Nucleus accumbens (tissue), 56 donors: ENCODE measurements at places on chromosomes 12 and 14.
A peak's percentile ranks its signal among the peaks of the same experiment; 100 is the strongest.

DNA sequence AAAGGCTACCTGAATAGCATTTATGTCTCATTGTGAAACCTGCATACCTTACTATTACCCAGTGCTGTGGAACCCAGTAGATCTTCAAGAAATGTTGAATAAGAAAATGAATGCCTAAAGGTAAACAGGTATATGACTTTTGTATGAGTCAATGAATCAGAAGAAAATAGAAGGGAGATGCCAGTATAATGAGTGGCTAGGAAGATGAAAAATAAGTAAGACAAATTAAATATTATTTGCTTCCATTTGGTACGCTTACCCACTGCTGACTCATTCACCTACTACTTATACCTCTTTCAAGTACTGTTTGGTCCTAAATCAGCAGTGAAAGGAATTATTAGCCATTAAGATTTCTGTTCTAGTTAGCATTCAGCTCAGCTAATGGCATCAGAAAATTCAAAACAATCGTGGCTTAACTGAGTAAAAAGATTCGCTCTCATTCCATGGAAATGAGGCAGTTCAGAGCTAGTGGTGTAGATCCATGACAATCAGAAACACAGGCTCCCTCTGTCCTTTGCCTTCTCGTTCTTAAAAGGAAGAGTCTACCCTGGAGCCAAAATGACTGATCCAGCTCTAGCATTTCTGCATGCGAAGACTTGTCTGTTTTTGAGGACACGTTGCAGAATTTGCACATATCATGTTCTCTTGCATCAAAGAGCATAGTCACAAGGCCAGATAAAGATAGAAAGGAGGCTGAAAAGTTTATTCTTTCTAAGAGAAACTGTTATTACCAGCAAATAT, 705.8 kb upstream of the USP15 start:
- no peak for DNase-seq

- no peak for DNase-seq
These were observed 4.2 kb downstream of the LPAR5 start for GRCh38 chr12:6631549-6631961.

DNA sequence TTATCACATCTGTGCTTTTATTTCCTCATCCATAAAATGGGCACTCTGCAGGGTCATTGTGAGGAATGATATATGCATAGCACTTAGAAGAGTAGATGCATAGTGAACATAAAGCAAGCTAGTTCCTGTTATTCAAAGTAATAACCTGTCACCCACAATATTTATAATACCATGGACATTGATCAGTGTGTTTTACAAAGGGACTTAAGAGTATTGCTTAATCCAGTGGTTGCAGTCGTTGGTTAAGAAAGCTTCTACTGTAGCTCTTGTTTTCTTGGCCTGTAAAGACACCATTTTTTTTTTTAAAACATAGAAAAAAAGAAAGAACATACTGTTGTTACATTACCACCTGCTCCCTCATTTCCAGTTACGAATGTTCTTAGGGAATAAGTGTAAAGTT, 13.1 kb downstream of the METAP2 start:
- DNase-seq = no peak

DNA sequence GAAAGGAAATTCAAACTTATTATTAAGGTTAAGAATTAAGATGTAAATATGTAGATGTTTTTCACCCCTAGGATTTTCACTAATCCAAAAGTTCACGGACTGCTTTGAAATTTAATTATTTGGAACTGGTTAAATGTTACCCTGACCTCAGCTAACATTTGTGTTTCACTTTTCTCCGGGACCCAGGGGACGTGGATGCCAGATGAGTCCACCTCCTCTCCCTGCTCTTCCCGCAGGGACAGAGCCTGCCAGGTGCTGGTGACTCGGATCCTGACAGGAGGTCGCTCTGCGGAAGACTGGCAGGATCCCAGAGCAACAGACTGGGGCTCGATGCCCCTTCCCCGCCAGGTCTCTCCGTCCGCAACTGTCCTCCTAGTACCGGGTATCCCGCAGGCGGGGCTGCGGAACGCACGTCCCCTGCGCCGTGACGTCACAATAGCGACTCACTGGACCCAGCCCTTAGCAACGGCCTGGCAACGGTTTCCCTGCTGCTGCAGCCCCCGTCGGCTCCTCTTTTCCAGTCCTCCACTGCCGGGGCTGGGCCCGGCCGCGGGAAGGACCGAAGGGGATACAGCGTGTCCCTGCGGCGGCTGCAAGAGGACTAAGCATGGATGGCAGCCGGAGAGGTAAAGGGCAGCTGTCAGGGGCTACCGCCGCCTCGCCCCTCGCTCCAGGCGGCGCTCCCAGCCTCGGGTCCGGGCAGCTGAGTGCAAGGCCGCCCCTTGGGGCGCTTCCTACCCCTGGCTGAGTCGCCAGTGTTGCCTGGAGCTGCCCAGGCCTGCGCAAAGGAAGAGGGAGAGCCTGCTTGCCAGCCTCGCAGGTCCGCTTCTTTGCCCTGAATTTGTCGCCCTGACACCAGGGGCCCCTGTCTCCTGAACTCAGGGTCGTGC, at the start of gene SPATA7:
TSS of gene SPATA7 (plus strand) at position 446 of the 890 bp plus-strand sequence. CDS start at position 608, 162 bp downstream.
- DNase-seq = peak; percentile 86

- no peak for DNase-seq
These were observed 68.1 kb downstream of the ETV6 start for GRCh38 chr12:11717519-11717961.

DNA sequence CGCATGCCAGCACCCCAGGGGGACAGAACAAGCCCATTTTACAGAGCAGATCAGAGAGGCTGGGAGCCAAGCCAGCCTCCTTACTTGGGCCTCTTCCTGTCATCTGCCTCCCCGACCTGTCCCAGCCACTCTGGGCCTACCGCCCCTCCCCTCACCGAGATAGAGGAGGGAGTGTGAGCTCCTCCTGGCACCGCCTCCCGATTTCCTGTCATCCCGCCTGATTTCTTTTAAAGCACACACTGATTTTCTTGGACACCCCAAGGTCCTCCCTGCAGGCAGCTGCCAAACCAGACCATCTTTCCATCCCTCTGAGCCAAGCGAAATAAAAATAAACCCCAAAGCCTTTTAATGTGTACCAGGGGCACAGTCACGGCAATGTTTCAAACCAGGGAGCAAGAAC, 108.4 kb downstream of the RFLNA start:
- no peak for DNase-seq

- no peak for DNase-seq
These were observed 28.9 kb downstream of the PTGER2 start for GRCh38 chr14:52342849-52343596.

GRCh38 chr12:44653861-44654527, 222.1 kb downstream of the NELL2 start:
- DNase-seq = no peak

- DNase-seq = no peak
These were observed 110.0 kb downstream of the EPS8 start for GRCh38 chr12:15679151-15679550.

DNA sequence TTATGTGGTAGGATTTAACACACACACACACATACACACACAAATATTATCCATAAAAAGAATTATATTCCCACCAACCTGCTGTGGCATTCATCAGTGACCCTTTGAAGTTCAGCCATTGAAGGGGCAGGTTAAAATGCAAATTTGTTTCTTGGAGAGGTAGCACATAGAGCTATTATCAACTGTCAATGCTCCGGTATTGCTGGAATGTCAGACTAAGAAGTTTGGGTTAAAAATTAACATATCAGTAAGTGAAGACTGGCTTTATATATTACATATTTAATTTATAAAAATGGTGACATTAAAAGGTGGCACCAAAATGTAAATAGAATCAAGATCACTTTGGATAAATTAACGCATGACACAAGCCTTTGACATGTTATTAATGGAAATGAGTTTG, 207.3 kb downstream of the DAD1 start:
- DNase-seq = no peak

- DNase-seq = no peak
These were observed 59.9 kb downstream of the SETD3 start for GRCh38 chr14:99420711-99421110.

DNA sequence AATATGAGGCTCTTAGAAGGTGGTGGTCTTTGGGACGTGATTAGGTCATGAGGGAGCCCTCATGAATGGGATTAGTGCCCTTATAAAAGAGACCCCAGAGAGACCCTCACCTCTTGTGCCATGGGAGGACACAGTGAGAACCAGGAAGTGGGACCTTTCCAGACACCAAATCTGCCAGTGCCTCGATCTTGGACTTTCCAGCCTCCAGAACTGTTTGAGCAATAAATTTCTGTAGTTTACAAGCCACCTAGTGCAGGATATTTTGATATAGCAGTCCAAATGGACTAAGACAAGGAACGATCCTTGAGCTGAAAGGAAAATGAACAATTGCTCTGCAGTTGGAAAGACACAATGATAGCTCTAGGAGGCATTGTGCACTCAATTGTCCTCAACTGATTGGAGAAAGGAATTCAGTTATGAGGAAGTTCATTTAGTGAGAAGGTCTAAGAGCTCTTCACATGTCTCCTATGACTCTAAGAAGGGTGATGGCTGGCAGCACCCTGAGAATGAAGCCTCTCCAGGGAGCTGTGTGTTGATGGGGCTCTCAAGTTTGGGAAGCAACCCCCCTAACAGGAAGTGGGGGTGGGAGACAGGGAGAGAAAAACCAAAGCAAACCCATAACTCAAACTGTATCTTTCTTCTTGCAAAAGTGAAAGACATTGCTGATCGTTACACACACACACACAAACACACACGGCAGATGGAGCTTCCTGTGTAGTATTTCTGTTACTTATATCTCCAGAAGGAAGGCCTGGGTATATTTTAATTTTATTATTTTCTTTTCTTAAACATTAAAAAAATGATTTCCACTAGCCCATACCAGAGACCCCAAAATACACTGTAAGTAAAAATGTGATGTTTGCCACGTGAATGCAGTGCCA, 21.0 kb downstream of the CHST11 start:
- no peak for DNase-seq

DNA sequence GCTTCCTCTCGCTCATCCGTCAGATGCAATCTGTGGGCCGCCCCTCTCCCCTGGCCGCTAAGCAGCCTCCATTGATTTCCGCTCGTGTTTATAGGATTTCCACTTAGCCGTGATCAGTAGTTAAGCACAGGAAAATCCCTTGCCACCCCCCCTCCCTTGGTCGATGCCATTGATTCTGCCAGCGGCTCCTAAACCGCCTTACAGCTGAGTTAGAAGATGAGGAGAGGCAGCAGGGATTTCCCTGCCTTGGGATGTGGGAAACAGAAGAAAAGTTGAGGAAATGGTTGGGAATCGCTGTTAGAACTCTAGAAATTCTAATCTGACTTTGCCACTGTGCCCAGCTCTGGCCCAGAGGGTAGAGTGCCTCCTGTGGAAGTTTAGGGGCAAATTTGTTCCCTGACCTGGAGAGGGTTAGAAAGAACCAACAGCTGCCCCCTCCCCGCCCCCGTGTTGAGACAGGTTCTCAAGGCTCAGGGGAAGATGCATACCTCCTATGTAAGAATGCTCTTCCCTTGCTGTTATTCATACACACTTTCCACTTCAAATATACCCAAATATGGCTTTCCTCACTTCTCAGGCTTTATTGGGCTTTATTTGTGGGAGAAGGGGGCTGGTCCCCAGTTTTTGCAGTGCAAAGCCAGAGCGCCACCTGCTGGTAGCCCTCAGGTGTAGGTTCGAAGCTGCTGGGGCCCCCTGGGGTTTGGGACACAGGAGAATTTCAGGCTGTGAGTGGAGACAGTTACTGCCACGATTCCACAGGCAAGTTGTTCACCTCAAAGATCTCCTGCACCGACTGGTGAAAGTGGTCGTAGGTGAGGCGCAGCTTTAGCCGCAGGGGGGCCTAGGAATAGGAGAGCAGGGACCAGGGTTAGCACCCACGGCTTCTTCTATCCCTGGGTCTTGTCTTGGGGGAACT, 3.2 kb downstream of the THTPA start:
- DNase-seq = no peak

- no peak for DNase-seq
These were observed 49.9 kb upstream of the BBS10 start for GRCh38 chr12:76398106-76398505.

GRCh38 chr12:127280393-127281275, 986.3 kb upstream of the TMEM132C start:
- no peak for DNase-seq

DNA sequence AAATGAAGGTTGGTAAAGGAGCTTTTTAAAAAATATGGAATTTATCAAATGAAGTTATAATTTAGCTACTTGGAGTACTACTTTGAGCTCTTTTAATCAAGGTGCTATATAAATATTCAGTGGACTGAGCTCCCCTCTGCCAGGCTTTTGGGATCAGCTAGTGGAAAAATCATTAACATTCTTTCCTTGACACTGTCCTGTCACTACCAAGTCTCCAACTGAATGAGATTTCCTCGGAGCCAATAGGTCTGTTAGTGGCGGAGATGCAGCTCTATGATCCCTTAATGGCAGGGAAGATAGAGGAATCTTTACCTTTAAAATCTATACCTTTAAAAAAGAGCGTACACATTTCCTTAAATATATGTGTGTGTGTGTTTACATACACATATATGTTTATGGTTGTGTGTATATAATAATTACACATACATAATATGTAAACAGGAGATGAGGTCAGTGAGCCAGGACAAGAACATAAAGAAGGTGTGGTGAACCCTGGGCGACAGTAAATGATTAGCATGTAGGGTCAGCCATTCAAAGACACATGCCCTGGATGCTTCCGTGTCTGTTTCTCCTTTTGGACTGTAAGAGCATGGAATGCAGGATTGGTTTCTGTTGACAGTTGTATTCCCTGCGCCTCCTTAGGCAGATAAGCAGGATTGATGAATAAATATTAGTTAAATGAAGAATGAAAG, 47.7 kb upstream of the ATP2A2 start:
- no peak for DNase-seq

GRCh38 chr12:122058549-122059149, 19.9 kb upstream of the MLXIP start:
- no peak for DNase-seq

DNA sequence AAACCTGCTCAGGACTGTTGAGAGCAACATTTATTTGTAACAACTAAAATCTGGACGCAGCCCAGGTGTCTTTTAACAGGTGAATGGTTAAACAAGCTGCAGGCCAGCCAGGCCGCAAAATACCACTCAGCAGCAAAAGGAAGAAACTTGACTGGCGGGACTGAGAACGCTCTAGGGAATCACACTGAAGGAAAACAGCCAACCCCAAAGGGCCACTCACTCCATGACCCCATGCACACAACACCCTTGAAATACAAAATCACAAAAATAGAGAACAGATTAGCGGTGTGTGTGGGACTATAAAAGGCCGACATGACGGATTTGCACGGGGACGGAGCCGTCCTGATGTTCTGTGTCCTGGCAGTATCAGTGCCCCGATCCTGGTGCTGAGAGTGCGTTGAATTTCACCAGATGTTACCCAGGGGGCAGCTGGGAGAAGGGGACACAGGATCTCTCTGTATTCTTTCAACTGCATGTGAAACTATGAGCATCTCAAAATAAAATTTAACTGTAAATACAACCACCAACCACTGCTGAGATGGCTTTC, 23.0 kb downstream of the VPS37B start:
- no peak for DNase-seq

DNA sequence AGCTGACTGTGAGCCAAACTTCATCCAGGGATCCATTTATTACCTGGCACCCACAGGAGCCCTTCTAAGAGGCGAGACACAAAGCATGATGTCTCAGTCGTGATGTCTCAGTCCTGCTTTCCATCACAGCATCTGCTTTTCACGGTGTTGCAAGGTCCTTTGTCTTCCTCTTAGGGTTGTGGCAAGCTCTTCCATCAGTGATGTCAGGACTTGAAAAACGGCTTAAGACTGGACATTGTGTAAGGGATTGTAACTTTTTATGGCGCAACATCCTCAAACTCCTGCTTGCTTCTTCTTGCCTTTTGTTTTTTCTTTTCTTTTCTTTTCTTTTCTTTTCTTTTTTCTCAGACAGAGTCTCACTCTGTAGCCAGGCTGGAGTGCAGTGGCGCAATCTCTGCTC, 586.5 kb upstream of the TMEM132C start:
- no peak for DNase-seq

GRCh38 chr12:104263026-104263425, 40.5 kb upstream of the EID3 start:
- no peak for DNase-seq
